ENCODE measurements at places on chromosomes 1 and 21. TPM values are rescaled to one million over a fixed set of nuclear protein-coding genes. Genes with fewer than 3 reads are reported as not detected.

DNA sequence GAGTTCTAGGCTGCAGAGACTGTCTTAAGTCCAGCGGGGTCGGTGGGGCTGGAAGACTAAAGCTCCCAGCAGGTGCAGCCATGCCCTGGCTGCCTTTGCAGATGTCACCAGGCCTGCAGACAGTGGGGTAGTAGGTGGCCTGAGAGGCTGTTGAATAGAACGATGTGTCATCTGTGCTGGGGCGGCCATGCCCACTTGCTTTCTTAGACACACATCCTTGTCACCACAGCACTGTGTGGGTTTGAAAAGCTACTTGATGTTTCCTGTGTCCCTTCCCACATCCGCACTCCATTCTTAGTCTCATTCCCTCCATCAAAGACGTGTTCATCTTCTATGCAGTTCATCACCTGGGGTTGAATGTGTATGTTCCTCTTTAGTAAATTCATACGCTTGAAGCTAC is 184.5 kb upstream of the TMEM51 start:
- no peak for DNase-seq

GRCh38 chr21:45615145-45615711 is 28.3 kb upstream of the PCBP3 start:
- DNase-seq = no peak

DNA sequence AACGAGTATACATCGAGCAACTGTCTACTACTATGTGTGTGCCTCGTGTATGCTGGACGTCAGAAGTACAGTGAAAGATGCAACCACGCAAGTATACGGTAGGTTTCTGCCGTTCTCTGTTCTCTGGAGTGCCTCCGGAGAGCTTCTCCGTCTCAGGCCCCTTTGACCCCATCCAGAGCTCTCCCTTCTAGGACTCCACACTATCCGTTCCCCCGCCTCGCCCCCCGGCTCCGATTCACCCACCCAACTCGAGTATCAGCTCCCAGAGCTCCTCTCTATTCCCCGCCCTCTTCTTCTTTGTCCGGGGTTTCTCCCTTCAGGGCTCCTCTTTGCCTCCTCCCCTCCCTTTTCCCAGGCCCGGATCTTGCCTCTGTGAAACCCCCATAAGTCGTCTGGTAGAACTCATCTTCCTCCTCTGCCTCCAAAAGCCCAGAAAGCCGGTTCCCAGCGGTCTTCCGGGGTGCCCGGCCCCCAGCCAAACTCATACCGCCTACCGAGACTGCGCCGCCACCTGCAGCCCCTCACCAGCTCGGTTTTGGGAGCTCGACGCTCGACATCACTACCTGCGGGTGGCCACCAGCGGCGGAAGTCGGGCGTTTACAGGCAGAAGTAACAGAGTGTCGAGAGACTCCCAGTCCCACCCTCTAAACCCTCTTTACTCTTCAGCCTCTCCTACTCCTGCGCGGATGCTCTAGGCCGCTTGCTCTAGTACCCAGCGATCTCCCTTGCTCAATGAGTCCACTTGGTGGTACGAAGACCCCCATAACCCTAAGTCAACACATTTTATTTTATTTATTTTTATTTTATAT is at the start of gene VPS72:
Gene VPS72, minus strand, starts transcription at position 561 of the 809 bp plus-strand sequence. Its CDS starts 76 bp downstream, at position 485.
- DNase-seq = peak; percentile 69

DNA sequence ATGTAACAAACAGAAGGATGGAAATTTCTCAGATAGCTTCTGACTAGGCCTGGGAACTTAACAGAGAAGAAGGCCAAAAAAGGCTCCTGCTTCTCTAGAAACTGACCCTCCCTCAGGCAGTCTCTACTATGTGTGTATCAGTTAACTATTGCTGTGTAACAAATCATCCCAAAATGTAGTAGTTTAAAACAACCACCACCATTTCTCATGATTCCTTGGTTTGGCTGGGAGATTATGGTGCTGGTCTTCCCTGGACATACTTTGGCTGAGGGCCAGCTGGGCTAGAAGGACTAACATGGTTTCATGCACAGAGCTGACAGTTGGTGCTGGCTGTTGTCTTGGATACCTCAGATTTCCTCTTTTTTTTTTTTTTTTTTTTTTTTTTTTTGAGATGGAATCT is 26.2 kb upstream of the CNN3 start:
- DNase-seq = no peak

DNA sequence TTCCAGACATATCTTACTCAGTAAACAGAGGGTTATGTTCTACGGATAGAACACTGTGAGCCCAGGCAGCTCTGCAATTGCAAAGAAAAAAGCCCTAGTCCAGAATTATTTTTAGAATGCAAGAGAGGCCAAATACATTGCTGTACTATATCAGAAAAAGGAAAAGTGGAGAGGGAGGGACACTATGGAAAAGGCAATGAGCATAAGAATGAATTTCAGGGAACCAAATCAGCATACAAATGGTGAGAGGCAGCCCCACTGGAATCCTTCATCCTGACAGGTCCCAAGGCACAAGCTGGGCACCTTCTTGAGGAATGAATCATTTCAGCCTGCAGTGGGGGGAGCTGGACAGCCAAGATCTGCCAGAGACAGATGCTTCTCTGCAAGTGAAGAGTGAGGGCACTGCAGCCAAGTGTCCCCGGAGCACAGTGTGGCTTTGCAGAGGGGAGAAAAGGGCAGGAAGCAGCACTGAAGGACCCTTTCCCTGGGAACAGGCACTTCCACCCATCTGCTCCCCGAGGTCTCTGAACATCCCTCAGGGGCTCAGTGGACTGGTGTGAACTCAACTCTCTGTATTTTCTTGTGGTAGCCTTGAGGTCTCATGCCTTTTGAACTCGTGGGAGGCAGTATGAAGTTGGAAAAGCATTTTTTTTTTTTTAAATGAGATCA is 115.6 kb downstream of the XCL2 start:
- DNase-seq = no peak

- no peak for DNase-seq
Observed at GRCh38 chr1:67261680-67262079, 46.0 kb upstream of the IL12RB2 start.

DNA sequence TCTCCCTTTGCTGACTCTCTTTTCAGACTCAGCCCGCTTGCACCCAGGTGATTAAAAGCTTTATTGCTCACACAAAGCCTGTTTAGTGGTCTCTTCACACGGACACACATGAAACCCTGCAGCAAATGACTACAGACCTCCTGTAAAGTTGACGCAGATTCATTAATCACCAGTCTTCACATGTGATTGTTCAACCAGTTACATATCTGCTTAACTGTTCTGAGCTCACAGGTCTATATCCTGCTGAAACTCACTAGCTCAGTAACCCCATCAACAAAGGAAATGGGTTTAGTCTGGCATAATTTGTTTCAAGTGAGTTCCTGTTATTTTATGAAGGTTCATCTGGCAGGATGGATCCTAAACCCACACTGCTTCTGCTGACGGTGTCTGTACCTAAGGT is 68.4 kb upstream of the GJA8 start:
- no peak for DNase-seq

DNA sequence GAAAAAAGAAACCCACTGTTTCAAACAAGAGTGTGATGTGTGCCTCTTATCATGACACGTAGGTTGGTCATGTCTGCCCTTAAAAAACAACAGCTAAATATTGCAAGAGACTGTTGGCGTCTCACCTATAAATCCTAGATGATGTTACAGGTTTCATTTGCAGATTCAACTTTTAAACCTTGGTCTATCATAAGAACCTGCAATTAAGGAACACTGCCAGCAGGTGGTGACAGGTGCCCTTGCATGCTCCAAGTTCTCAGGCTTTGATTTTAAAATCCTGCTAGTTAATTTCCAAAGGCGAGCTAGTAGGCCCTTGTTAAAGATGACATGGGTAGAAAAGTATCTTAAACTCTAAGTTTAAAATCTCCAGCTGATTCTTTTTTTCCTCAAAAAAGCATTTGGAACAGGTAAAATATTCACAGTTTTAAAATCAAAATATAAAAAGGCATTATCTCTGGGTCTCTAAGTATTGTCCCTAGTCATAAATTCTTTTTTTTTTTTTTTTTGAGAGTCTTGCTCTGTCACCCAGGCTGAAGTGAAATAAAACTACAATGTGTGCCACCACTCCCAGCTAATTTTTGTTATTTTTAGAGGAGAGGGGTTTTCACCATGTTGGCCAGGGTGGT is 39.1 kb downstream of the CLSTN1 start:
- DNase-seq = peak; percentile 42

GRCh38 chr1:224613486-224613885 is 2.6 kb upstream of the CNIH3 start:
- no peak for DNase-seq

GRCh38 chr21:38506661-38507281 is 8.5 kb upstream of the ERG start:
- DNase-seq = peak; percentile 40

- DNase-seq = no peak
Observed at GRCh38 chr1:33726274-33726804, 137.5 kb upstream of the HMGB4 start.

DNA sequence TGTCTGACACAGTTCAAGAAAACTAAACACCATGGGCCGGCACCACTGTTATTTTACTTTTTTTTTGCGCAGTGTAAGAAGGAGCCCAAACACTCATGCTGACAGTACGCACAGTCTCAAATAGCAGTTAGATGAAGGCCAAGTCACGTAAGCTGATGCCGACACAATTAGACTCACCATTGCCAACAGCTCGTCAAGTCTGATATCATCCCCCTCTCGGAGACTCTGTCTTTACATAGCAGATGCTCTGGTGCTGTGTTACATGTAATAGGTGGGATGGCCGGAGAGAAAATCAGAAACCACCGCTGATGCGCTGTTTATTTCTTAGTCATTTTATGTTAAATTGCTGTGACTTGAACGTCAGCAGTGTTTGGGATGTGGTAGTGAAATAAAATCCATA is 49.3 kb downstream of the TGFB2 start:
- DNase-seq = no peak

DNA sequence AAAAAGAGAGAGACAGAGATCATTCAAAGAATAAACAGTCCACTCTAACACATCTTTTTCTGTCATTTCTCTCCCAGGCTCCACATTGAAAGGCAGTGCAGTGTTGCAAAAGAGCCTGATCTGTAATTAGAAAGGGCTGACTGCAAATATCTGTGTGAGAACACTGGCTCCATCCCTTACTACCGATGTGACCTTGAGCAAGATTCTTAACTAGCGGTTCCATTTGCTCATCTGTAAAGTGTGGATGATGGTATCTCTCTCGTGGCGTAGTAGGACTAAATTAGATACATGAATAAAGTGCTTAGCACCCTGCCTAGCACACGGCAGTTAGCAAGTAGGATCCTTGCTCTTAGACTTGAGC is 26.9 kb upstream of the SLC44A3 start:
- peak; percentile 32 for DNase-seq

- DNase-seq = no peak
Observed at GRCh38 chr1:17091252-17091651, 28.0 kb downstream of the PADI2 start.

DNA sequence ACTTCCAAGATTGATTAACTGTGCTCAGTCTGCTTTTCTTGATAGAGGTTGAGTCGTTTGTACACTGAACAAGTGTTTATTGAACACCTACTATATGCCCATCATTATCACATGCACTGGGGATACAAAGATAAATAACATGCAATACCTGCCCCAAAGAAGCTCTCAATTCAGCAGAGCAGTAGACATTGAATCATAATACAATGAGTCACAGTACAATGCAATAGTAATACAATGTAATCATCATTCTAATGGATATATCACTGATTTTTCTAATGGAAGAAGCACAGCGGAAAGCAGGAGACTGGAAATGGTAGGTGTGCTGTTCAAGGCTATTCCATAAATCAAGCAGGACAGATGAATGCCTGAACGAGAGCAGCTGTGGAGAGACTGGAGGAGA is 3.7 kb upstream of the SEC16B start:
- DNase-seq = no peak

- peak; percentile 43 for DNase-seq
Observed at GRCh38 chr21:34029743-34030528, 43.4 kb upstream of the MRPS6 start.

DNA sequence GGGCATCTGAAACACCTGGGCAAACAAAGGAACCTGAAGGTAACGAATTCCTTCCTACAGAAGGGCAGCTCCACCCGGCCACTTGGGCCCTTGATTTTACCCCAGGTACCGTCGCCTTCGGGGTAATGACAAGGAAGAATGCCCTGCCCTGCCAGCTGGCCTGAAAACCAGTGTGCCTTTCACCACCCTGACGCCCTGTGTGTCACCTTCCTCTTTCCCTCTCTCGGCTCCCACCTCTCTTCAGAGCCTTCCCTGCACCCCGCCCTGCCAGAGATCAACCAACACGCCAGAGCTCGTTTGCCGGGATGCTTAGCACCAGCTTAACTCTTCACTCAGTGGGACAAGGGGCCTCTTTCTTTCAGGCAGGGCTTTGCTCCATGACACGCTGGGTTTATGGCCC is 86.0 kb downstream of the SIM2 start:
- DNase-seq = no peak

GRCh38 chr1:7538849-7539768 is 232.0 kb upstream of the VAMP3 start:
- DNase-seq = no peak

DNA sequence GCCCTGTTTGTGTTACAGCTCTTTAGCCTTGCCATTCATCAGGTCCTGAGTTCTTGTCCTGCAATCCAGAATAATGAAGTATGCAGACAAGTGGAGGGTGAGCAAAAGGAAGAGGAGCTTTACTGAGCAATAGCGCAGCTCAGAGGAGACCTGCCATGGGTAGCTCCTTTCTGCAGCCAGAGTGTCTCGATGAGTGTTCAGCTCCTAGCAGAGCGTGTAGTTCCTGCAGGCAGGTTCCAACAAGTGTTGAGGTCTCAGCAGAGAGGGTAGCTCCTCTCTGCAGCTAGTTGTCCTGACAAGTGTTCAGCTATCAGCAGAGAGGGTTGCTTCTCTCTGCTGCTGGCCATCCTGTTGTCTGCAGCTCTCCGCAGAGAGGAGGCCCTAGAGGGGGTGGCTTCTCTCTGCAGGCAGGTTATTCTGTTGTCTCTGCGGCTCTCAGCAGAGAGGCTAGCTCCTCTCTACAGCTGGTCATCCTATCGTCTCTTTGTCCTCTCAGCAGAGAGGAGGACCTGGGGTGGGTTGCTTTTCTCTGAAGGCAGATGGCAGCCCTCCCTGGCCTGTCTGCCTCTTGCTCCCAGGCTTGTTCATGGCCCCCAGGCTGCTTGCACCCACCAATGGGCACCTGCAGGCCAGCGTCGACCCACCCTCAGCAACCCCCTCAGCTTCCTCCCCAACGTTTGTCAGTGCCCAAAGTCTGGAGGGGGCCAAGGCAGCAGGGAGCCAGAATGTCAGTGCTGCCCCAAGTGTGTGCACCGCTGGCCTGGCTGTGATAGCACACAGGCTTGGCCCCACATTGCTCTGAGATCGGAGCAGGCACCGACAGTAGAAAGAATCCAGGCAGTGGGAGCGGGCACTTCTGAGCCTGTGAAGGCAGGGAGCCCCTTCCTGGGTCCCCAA is 112.5 kb upstream of the RUNX3 start:
- no peak for DNase-seq

- no peak for DNase-seq
Observed at GRCh38 chr1:14521622-14522021, 76.9 kb upstream of the KAZN start.

The CHRM3 gene
- polyA plus RNA-seq = not detected

The RGS4 gene
- not detected for polyA plus RNA-seq

The ICOSLG gene
- 0.47 TPM for polyA plus RNA-seq

The NBPF20 gene
- 0.76 TPM for polyA plus RNA-seq

The RGSL1 gene
- polyA plus RNA-seq = not detected

The A3GALT2 gene
- polyA plus RNA-seq = not detected

The BGLAP gene
- not detected for polyA plus RNA-seq

The CFAP74 gene
- not detected for polyA plus RNA-seq
